ENCODE measurements at places on chromosomes 5 and 9.

DNA sequence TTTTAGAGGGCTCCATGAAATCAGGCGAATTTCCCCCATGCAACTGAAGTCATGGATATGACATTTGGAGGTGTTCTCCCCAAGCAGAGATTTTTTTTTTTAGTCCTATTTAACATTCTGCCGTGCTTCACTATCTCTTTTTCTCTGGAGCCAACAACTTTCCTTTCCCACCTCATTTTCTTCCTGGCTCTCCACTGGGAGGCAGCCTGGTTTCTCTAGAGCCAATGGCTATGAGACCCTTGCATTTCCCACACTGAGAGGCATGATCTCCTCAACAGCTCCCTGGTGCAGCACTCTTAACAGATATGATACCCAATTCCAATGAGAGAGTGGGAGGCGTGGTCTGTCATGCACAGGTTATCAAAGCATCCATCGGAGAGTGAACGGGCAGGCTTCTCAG, 310.8 kb downstream of the DRD1 start:
- H3K36me3 ChIP-seq = no peaks in the 10 kb centered on the region
- no peaks in the 10 kb centered on the region for H3K27me3 ChIP-seq
- H3K4me1 ChIP-seq = no peaks in the 10 kb centered on the region
- DNase-seq = no peak

DNA sequence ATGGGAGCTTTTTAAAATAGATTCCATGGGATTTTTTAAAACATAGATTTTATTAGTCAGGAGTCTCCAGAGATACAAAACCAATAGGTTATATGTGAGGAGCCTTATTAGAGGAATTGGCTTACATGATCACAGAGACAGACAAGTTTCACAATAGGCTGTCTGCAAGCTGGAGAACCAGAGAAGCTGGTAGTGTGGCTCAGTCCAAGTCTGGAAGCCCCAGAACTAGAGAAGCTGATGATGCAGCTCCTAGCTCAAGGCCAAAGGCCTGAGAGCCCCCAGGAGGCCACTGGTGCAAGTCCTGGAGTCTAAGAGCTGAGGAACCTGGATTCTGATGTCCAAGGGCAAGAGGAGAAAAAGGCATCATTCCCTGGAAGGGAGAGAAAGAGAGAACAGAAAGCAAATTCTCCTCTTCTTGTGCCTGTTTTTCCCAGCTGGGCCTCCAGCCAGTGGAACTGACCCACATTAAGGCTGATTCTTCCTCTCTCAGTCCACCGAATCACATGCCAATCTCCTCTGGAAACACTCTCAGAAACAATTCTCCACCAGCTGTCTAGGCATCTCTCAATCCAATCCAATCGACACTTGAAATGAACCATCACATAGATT, 59.3 kb downstream of the AHRR start:
- peaks cover under 1% of the 10 kb centered on the region for H3K27me3 ChIP-seq
- H3K4me3 ChIP-seq = no peak overlapping the region
- no peaks in the 10 kb centered on the region for H3K4me1 ChIP-seq
- peak; percentile 43 for DNase-seq

- peaks cover 68% of the 10 kb centered on the region for H3K4me1 ChIP-seq
- H3K36me3 ChIP-seq = no peaks in the 10 kb centered on the region
- H3K27ac ChIP-seq = peak overlapping the region; percentile 99
- DNase-seq = peak; percentile 98
- no peak overlapping the region for H3K4me3 ChIP-seq
Measured at GRCh38 chr5:176994460-176995121, 12.0 kb downstream of the UIMC1 start.

GRCh38 chr5:151619812-151620460, 28.8 kb upstream of the FAT2 start:
- no peak for DNase-seq
- no peak overlapping the region for H3K27ac ChIP-seq
- no peaks in the 10 kb centered on the region for H3K27me3 ChIP-seq
- no peak overlapping the region for H3K4me3 ChIP-seq
- H3K4me1 ChIP-seq = no peaks in the 10 kb centered on the region

- no peak overlapping the region for H3K4me3 ChIP-seq
- DNase-seq = peak; percentile 97
- peaks cover 93% of the 10 kb centered on the region for H3K4me1 ChIP-seq
- no peaks in the 10 kb centered on the region for H3K27me3 ChIP-seq
- H3K27ac ChIP-seq = peak overlapping the region; percentile 75
Measured at GRCh38 chr9:127561491-127562278, 50.4 kb upstream of the STXBP1 start.

DNA sequence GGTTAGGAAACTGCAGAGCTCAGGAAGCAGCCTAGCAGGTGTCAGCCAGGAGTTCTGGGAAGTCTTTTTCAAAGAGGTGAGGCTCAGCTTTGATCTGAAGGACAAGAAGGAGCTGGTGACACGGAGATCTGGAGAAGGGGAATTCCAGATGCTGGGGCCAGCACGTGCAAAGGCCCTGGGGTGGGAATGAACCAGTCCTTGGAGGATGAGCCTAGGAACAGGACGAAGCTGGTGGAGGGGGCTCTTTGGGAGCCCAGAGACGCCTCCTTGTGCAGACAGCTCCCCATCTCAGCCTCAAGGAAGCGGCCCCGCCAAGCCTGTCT, 15.2 kb upstream of the RNU6ATAC start:
- H3K4me3 ChIP-seq = no peak overlapping the region
- H3K27ac ChIP-seq = no peak overlapping the region
- DNase-seq = no peak
- peaks cover 6% of the 10 kb centered on the region for H3K4me1 ChIP-seq

GRCh38 chr9:1939926-1940368, 75.2 kb upstream of the SMARCA2 start:
- H3K4me3 ChIP-seq = no peak overlapping the region
- DNase-seq = no peak
- no peak overlapping the region for H3K27ac ChIP-seq
- H3K4me1 ChIP-seq = no peaks in the 10 kb centered on the region

- no peaks in the 10 kb centered on the region for H3K4me1 ChIP-seq
- no peaks in the 10 kb centered on the region for H3K36me3 ChIP-seq
- no peak for DNase-seq
- H3K27ac ChIP-seq = no peak overlapping the region
Measured at GRCh38 chr5:146606893-146607292, 90.9 kb upstream of the GPR151 start.

GRCh38 chr9:117546894-117547678, 132.2 kb upstream of the ASTN2 start:
- no peaks in the 10 kb centered on the region for H3K27me3 ChIP-seq
- H3K27ac ChIP-seq = no peak overlapping the region
- no peaks in the 10 kb centered on the region for H3K4me1 ChIP-seq
- no peak for DNase-seq

DNA sequence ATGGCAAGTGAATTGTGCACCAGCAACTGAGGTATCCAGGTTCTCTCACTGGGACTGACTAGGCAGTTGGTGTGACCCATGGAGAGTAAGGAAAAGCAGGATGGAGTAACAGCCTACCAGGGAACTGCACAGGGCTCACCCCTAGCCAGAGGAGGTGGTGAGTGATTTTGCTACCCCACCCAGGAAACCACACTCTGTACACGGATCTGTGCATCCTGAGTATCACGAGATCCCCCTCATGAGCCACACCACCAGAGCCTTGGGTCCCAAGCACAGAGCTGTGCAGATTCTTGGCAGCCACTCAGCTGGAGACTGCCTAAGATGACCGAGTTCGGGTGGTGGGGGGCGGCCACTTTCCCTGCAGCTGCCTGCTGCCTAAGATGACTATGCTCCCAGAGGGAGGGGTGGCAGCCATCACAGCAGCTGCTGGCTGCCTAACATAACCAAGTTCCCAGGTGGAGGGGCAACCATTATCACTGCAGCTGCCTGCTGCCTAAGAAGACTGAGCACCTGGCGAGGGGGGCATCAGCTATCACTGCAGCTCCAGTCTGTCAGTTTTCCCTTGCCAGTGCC, 48.4 kb upstream of the EFNA5 start:
- no peaks in the 10 kb centered on the region for H3K4me1 ChIP-seq
- no peak overlapping the region for H3K4me3 ChIP-seq
- no peaks in the 10 kb centered on the region for H3K27me3 ChIP-seq
- DNase-seq = no peak

- peak; percentile 33 for DNase-seq
- no peak overlapping the region for H3K4me3 ChIP-seq
- no peaks in the 10 kb centered on the region for H3K4me1 ChIP-seq
- H3K27ac ChIP-seq = no peak overlapping the region
- H3K36me3 ChIP-seq = no peaks in the 10 kb centered on the region
Measured at GRCh38 chr5:17190242-17190778, 27.1 kb upstream of the BASP1 start.
